Breast epithelium (tissue), 4 donors: ENCODE measurements at places on chromosomes 5 and 9. TPM values are rescaled to one million over a fixed set of nuclear protein-coding genes. Genes with fewer than 3 reads are reported as not detected.
A peak's percentile ranks its signal among the peaks of the same experiment; 100 is the strongest.

Gene KCNIP1
- 1.6 TPM for total RNA-seq

DNA sequence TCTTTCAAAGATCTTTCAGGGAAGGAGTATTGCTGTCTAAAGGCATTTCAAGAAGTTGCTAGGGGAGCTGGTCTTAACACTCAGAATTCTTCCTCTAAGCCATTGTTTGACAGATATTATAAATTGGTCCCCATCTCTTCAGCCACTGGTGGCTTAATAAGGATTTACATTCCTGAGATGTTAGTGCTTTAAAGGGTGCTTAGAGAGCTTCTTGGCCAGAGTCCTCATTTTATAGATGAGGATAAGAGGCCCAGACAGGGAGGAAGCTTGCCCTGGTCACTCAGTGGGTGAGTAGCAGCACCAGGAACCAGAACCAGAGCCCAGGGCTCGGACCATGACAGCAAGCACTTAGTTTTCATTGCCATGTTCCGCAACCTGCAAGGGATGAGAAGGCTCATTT lies 53.2 kb downstream of the GALNT10 start:
- H3K4me1 ChIP-seq, result no peaks in the 10 kb centered on the region
- no peak overlapping the region for H3K27ac ChIP-seq
- no peak overlapping the region for H3K4me3 ChIP-seq
- H3K36me3 ChIP-seq, result no peaks in the 10 kb centered on the region
- H3K27me3 ChIP-seq, result no peaks in the 10 kb centered on the region
- DNase-seq, result no peak

DNA sequence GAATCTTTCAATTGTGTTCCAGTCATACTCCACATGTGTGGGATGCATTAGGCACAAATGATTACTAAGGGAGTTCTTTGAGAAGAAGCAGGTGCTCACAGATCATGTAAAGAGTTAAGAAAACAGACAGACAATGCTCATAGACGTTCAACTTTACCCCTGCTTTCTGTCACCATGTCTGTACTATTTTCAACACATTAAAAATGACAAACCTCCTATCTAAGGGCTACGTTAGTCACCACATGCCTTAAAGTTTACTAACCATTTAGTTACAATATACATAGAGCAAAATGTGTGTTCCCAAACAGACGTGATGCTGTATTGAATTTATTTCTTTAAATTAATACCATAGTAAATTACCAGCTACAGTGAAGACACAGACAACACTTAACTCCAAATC lies 435.9 kb downstream of the HCN1 start:
- H3K36me3 ChIP-seq, result no peaks in the 10 kb centered on the region
- no peak overlapping the region for H3K4me3 ChIP-seq
- no peaks in the 10 kb centered on the region for H3K4me1 ChIP-seq
- no peak for DNase-seq
- H3K27ac ChIP-seq, result no peak overlapping the region
- H3K27me3 ChIP-seq, result no peaks in the 10 kb centered on the region

Gene GAS1
- total RNA-seq, result 79.8 TPM

Gene FAM78A
- total RNA-seq, result 1.6 TPM

DNA sequence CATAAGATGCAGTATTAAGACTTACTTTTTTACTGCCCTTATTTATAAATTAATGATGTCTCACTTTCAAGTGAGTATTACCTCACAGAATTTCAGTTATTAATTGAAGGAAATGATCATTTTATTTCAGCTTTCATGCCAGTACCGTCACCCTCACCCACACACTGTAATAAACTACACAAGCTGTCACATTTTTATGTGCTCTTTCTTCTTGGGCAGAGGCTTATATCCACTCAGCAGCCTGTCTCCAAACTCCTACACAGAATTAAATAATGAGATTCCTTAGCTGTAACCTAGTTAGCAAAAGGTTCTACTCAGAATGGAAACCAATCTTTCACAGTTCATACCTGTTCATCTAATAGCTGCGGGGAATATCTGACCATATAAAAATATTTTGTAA lies 1915.8 kb upstream of the CDH6 start:
- H3K27ac ChIP-seq, result no peak overlapping the region
- no peak for DNase-seq
- no peaks in the 10 kb centered on the region for H3K4me1 ChIP-seq
- no peaks in the 10 kb centered on the region for H3K27me3 ChIP-seq
- H3K4me3 ChIP-seq, result no peak overlapping the region
- H3K36me3 ChIP-seq, result no peaks in the 10 kb centered on the region

Gene PDE8B
- 8.6 TPM for total RNA-seq

GRCh38 chr5:180315762-180316212 lies 23.9 kb upstream of the MAPK9 start:
- H3K4me3 ChIP-seq, result no peak overlapping the region
- H3K27ac ChIP-seq, result no peak overlapping the region
- no peaks in the 10 kb centered on the region for H3K4me1 ChIP-seq
- no peaks in the 10 kb centered on the region for H3K27me3 ChIP-seq
- DNase-seq, result peak; percentile 27

DNA sequence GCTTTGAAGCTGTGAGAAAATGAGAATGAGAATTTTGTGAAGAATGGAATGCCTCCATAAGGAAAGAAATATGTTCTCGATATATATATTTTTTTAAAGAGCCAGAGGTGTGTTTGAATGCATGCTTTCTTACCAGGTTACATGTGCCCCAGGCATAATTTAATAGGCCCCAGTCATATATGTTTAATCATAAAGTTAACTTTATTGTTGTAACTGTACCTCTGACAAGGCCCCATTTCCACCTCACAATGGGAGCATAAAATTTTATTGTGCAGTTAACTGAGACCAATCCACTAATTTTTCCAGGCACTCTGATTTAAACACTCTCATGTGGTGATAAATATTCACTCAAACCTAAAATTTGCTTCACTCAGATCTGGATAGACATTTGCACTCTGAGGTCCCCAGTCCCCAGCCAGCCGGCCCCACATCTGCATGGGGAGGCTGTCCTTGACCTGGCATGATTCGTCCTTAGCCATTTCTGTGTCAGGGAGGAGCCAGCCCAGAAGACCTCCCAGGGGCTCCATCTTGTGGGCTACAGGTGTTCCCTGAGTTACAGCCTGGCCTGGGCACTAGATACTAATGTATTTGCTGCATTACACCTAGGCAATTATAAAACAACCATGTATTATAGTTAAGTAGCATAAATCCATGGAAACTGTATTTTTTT lies 245.8 kb downstream of the MTRR start:
- no peaks in the 10 kb centered on the region for H3K36me3 ChIP-seq
- H3K4me3 ChIP-seq, result no peak overlapping the region
- no peak for DNase-seq
- no peaks in the 10 kb centered on the region for H3K4me1 ChIP-seq

- H3K4me3 ChIP-seq, result peak overlapping the region; percentile 97
- no peaks in the 10 kb centered on the region for H3K27me3 ChIP-seq
- H3K4me1 ChIP-seq, result peaks cover 4% of the 10 kb centered on the region
- H3K27ac ChIP-seq, result peak overlapping the region; percentile 98
- no peak for DNase-seq
These were observed 8.1 kb downstream of the ARPC5L start for GRCh38 chr9:124869986-124870560.

DNA sequence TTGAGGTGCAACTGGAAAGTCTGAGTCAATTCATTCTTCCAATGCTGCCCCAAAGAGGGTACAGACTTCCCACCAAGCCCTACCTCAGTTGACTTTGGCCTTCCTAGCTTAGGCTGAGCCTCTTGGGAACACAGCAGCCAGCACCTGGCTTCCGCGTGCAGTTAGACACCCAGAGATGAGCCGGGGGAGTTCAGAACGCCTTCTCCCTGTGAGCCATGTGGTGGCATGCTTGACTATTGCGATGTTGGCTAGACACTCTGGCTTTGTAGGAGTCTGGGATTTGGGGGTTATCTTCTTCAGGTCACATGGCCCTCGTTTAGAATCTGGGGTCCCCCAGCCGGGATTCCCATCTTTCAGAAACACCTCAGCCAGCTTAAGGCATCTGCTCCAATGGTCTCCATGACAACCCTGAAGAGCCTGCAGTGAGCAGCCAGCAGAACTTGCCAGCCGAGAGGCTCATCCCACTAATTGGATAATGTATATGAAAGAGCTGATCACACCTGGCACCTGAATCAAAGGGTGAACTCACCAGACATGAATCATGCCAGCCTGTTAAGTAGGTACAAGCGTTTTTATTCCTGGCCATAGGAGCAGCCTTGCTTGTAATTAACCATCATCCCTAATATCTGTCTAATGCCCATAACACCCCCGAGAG lies 167.5 kb downstream of the SYK start:
- no peak overlapping the region for H3K4me3 ChIP-seq
- H3K27ac ChIP-seq, result no peak overlapping the region
- no peak for DNase-seq

DNA sequence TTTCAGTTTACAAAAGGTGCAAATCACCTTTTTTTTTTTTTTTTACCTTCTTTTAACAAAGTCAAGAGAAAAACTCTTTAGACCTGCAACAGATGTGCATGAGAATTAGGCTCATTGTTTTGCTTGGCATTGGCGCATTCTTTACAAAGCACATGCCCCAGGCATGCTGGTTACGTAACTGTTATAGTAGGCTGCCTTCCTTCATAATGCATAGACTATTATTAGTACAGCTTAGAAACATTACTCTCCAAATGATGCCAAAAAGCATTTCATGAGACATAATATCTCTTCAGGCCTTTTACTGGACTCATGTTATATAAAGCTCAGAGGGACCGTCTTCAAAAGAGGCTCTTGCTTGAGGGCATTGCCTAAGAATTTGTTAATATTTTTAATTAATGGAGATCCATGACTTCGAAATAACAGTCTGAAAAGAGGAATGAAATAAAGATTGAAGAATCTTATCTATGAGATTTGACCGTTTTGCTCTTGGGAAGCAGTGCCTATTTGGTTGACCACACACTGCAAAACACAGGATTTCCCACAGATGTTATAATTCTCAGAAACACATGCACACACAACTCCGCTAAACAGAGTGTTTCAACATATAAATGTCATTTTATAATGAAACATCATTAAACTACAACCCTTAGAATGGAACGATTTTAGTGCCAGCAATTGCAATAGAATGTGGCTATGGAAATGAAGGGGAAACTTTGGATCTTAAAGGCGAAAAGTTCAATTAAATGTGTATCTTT lies 478.7 kb downstream of the PRR16 start:
- no peak overlapping the region for H3K4me3 ChIP-seq
- H3K27me3 ChIP-seq, result no peaks in the 10 kb centered on the region
- H3K36me3 ChIP-seq, result no peaks in the 10 kb centered on the region
- no peaks in the 10 kb centered on the region for H3K4me1 ChIP-seq
